ENCODE measurements at places on chromosomes 16 and 17. TPM values are rescaled to one million over a fixed set of nuclear protein-coding genes. Genes with fewer than 3 reads are reported as not detected.
A peak's percentile ranks its signal among the peaks of the same experiment; 100 is the strongest.

Gene AGRP
- total RNA-seq = not detected

Gene FBXW10
- 0.86 TPM for total RNA-seq

Gene ZG16B
- 55.9 TPM for total RNA-seq

Gene HASPIN
- total RNA-seq = 0.32 TPM

Gene RAB37
- total RNA-seq = 5.1 TPM

Gene HSPB9
- total RNA-seq = 0.29 TPM

Gene CHST6
- total RNA-seq = 0.20 TPM

Gene NLRC5
- 37.2 TPM for total RNA-seq

Gene HS3ST2
- total RNA-seq = 0.98 TPM

Gene RMI2
- total RNA-seq = 4.4 TPM

Gene MT1G
- total RNA-seq = 55.2 TPM

Gene SCGB1C2
- total RNA-seq = not detected

- no peak for DNase-seq
Observed at GRCh38 chr16:88453217-88453531, at the start of gene ZFPM1. Gene ZFPM1, plus strand, starts transcription at chr16:88453280. Its CDS starts 359 bp downstream, at chr16:88453639.

DNA sequence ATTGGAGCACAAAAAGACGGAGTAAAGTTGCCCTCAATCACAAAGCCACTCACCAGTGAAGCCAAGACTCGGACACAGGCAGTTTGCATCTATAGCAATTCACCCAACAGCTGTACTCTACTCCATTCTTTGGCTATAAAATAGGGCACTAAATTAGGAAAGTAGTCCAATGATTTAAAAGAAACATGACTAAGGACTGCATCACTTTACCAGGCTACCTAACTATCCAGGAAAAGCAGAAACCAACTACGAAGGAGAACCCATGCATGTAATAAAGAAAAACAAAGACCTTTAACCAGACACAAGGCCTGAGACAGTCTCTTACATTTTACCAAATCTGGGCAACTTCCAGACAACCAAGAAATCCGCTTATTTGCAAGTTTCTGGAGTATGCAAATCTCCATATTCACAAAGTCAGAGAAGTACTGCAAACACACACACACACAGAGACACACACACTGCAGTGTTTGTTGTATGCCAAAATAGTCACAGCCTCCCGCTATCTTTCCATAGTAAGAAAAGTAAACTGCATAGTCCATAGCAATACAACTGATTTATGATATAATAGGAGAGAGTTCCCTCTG lies 59.8 kb downstream of the CDH11 start:
- DNase-seq = no peak

- DNase-seq = no peak
Observed at GRCh38 chr17:37519251-37519985, 29.7 kb downstream of the DUSP14 start.

DNA sequence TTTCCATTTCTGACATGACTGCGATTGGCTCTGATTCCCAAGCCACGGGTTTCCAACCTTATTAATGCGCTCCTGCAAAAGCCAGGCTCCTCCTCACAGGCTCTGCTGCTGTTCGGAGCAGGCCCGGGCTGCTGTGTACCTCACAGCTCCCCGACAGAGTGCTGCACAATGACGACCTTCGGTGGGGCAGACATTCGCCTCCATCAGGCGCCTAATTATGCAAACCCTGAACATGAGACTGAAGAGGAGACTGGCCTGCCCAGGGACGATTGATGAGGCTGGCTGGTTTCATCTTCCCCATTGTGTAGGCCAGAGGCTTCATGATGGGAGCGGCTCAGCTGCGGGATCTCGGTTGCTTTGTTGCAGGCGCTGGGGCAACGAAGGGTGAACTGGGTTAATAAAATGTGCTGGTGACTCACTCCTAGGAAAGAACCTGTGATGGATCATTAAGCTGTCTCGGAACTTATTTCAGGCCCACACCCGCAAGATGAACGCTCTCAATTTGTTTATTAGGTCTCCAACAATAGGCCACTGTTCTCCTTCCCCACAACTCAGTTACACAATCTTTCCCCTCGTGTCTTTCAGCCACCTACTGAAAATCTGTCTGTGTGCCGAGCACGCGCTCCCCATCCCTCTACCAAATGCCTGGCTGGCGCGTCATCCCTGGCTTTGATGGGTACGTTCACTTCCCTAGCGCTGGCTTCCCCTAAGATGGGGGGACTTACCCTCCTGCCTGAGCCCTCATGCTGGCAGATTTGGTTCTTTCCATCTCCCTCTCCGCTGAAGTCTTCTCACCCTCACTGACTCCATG lies 27.2 kb upstream of the TOB1 start:
- peak; percentile 47 for DNase-seq

- DNase-seq = no peak
Observed at GRCh38 chr17:72311004-72311403, 190.2 kb downstream of the SOX9 start.

GRCh38 chr17:8393470-8394231 lies 4.0 kb downstream of the RNF222 start:
- no peak for DNase-seq

DNA sequence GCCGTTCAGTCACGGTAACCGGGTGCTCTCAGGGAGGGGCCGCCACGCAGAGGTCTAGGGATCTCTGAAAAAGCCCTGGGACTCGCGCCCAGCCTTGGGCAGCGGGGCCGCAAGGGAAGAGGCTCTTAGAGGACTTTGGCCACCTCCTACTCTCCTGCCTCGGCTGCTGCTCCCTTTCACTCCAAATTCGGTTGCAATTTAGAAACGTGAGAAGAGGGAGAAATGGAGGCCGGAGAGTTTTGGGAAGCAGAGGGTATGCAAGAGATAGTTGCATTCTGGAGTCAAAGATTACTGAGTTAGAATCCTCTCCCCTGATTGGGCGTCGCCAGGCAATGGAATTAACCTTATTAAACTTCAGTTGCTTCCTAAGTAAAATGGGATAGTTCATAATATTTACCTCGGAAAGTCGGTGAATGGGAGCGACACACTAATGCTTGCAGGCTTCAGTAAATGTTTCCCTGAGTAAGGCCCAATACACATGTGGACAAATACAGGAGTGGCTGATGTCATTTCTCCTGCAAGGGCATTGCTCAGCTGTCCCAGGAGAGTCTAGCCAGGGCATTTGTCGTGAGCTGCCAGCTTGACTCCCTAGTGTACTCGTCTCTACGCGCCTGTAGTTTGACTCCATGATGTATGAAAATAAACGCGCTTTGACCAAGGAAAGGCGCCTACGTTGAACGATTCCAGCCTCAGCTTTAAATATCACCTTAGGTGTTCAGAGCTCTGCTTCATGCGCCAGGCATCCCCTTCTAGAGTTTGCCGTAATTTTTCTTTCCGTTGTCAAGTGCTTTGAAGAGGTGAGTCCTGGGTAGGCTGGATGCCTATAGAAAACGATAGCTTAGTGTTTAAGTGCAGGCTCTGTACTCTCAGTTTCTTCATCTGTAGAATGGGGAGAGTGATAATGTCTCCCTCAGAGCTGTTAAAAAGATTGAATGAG lies 667 bp downstream of the OGFOD1 start:
- DNase-seq = no peak

DNA sequence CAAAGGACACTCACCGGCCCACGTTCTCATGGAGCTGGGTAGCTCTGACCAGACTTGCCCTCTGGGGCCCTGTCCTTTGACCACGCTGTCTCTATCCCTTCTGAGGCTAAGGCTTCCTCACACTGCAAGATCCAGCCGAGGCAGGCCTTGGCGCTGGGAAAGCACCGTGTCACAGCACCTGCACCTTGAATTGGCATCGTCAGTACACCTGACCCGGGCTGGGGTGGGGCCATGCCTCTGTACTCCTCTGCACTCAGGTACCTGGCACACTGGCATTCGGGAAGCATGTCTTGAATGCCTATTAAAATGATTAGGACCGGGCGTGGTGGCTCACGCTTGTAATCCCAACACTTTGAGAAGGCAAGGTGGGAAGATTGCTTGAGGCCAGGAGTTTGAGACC lies 6.0 kb downstream of the TBC1D24 start:
- DNase-seq = peak; percentile 45

- peak; percentile 30 for DNase-seq
Observed at GRCh38 chr16:19583665-19584300, 28.3 kb downstream of the VPS35L start.

DNA sequence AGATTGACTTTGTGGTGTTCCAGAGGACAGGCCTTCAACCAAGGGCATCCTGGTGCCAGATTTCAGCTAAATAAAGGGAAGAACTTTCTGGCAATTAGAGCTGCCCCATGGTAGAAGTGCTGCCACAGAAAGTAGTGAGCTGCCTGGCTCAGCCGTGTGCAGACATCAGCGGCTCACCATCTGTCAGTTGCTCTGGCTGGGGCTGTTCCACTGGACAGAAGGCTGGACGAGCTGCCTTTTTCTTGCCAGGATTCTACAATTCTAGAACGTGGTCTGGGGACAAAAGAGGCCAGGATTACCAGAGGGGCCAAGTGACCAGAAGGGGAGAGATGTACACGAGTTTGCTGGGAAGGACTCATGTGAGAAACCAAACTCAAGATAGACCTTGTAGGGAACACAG lies 107.0 kb upstream of the RPL38 start:
- no peak for DNase-seq

- DNase-seq = no peak
Observed at GRCh38 chr16:49726155-49726554, 129.8 kb downstream of the ZNF423 start.

DNA sequence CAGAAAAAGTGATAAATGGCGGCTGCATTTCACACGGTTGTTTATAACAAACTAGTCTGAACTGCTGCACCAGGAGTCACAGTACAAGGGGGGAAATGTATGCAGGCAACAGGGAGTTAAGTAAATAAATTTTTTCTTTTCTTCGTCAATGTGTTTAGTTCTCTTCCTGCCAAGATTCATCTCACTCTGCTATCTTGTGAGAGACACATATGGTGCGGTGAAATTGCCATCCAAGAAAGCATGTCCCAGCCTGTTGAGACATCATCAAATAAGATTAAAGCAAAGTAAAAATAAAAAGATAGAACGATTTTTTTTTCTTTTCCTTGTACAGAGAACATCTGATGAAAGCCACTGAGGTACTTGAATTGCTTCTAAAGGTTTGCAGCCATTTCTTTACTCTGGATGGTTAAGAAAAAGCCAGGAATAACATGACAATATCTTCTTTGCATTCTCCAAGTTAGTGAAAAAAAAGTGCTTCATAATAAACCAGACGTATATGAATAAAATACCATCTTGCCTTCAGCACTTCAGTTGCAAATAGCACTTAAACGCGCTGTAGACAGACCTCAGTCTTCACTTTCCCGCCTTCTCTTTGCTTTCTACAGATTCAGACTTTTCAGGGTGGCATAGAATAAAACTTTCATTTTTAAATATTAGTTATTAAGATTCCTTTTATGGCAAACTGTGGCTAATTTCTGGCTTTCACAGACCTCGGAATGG lies 506.2 kb upstream of the ZFHX3 start:
- DNase-seq = no peak

GRCh38 chr17:17492571-17492970 lies 3.6 kb downstream of the RASD1 start:
- DNase-seq = no peak

GRCh38 chr16:66289986-66290385 lies 76.5 kb upstream of the CDH5 start:
- no peak for DNase-seq

DNA sequence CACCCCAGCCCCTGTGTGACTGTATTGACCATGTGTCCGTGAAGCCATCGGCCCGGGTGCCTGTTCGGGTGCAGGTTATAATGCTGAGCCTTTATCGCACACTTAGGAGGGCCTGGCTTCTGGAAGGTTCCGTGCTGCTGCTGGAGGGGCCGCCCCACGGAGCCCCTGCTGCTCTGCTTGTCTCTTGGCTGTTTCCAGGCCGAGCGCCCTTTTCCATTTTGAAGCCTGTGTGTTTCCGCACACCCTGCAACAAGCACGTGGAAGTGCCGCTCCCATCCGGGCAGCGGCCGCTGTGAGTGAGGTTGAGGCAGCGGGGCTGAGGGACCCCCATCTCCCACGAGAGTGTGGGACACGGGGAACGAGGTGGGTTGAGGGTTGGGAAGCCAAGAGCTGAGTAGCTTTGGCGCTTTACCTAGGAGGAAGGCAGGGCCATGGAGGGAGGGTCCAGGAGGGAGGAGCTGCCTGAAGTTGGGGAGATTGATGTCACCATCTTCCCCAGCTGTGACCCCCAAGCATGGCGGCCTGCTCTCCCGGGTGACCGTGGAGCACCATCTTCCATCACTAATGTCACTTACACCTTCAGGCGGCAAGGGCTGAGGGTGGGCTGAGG lies 200.1 kb upstream of the GSE1 start:
- DNase-seq = no peak

DNA sequence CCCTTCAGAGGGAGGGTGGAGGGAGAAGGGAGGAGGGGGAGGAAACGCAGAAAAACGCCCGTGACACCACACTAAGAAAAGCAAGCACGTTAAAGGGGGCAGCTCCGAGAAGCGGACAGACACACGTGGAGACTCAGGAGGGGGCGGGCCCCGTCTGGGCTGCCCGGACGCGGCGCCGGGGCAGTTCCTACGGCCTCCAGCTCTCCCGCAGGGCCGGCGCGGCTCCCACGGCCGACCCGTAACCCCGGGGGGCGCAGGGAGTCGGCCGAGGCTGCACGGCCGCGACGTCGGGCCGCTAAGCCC lies 362 bp downstream of the KLHDC4 start:
- no peak for DNase-seq

- no peak for DNase-seq
Observed at GRCh38 chr17:79748295-79749099, 17.8 kb downstream of the ENPP7 start.

DNA sequence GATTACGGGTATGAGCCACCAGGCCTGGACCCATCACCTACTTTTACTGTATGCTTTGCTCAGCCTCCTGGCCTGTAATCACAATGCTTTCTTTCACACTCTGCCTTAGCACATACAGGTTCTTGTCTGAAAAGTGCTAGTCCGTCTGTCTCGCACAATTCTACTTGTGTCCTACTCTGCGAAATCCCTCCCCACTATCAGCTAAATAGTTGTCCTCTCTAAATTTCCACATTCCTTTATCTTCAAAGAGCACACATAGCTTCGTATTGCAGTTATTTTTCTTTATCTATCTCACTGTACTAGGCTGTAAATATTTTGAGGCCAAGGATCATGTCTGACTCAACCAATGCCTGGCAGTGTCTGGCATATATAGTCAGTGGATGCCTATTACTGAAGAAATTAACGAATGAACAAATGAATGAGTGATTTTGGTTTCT lies 38.5 kb upstream of the ETV4 start:
- DNase-seq = no peak

- no peak for DNase-seq
Observed at GRCh38 chr17:17420082-17420481, 56.7 kb upstream of the MED9 start.

DNA sequence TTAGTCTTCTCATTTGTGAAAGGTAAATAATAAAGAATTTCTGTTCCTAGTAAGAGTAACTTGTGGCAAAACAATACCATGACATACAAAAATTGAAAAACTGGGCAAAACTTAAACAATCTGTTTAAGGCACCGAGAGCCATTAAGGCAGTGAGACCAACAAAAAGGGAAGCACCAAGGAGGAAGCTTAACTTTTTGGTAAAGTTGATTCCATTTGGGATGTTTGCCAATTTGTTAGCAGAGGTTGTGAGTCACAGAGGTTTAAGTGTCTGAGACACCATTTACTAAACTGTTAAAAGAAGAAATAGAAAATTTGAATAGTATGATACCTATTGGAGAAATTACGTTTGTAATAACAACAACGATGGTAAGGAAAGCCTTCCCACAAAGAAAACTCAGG lies 4.9 kb downstream of the SLC35G3 start:
- no peak for DNase-seq

- DNase-seq = no peak
Observed at GRCh38 chr17:38673707-38674013, 1.1 kb downstream of the EPOP start.
